ENCODE measurements at places on chromosomes 1 and 21.

DNA sequence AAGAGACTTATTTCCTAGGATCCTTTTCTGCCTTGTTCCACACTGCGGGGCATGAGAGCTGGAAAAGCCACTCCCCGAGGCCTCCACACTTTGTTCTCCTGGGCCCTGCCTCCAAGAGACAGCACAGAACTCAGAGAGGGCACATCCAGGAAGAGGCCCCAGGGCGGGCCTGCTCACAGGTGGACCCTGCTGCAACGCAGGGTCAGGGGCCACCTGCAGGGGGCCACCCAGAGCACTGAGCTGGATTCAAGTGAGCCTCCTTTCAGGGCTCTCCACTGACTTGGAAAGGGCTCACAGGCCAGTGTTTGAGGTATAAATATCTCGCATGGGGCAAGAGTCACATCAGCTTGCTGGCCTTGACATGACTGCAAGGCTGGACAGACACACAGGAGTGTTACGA lies 4.8 kb downstream of the RGS16 start:
- no peak for DNase-seq

- DNase-seq: no peak
Measured at GRCh38 chr1:62288662-62289061, 30.6 kb downstream of the KANK4 start.

- no peak for DNase-seq
Measured at GRCh38 chr1:63408331-63408730, 40.9 kb downstream of the ALG6 start.

- DNase-seq: no peak
Measured at GRCh38 chr1:178057912-178058534, 35.9 kb upstream of the RASAL2 start.

DNA sequence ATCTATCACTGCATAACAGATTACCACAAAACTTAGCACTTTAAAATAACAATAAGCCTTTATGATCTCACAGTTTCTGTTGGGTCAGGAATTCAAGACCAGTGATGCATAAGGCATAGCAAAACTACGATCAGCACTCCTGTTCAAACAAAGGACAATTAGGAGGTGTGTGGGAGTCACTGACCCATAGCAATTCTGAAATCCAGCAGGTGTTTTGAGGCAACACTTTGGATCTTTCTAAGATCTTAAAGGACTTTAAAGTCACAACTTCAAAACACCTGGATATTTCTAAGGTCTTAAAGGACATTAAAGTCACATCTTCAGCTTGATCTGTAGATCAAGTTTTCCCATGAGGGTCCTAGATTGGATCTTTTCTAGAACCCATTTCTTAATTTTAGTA lies 35.3 kb downstream of the AKT3 start:
- no peak for DNase-seq

DNA sequence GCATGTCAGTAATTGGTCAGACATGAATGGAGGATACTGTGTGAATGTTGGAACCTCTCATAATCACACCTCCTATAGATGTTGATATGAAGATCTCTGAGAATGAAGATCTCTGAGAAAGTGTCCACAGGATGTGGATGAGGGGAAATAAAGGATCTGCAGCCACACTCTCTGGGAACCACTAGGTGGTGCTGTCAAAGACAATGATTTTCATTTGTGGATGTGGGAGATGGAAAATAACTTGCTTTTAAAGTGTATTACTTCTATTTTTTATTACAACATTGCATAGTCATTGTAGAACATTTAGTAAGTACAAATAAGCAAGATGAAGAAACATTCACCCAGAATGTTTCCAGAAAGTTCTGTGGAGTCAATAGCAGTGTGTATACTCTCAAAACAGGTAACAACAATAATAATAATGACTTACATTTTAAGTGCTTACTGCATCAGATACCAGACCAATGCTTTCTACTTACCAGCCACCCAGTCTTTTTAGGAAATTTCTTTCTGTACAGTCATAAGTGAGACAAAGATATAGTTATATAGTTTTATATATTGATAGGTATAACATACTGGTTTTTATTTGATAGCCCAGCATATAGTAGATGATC lies 128.2 kb downstream of the ATG4C start:
- no peak for DNase-seq

DNA sequence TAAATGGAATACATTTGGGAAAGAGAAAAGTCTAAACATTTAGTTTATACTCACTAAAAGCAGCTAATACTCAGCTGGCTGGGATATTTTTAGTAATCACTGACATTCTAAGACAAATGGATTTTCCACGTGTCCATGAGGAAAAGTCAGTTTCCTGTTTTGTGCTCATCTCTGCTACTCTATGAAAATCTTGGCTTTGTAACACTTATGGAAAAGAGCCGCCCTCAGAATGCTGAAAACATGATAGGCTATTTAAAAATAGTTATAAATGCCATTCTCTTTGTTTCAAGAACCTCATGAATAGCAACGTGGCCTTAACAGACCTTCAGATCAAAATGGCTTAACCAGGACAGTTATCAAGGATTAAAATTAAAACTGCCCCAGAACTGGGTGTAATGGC lies 29.9 kb downstream of the MRAP start:
- DNase-seq: no peak

GRCh38 chr1:169844941-169845608 lies 48.6 kb downstream of the SCYL3 start:
- DNase-seq: no peak

- DNase-seq: no peak
Measured at GRCh38 chr1:175744833-175745232, 1.4 kb upstream of the TNR start.

GRCh38 chr1:224500796-224501195 lies 66.2 kb upstream of the WDR26 start:
- no peak for DNase-seq

DNA sequence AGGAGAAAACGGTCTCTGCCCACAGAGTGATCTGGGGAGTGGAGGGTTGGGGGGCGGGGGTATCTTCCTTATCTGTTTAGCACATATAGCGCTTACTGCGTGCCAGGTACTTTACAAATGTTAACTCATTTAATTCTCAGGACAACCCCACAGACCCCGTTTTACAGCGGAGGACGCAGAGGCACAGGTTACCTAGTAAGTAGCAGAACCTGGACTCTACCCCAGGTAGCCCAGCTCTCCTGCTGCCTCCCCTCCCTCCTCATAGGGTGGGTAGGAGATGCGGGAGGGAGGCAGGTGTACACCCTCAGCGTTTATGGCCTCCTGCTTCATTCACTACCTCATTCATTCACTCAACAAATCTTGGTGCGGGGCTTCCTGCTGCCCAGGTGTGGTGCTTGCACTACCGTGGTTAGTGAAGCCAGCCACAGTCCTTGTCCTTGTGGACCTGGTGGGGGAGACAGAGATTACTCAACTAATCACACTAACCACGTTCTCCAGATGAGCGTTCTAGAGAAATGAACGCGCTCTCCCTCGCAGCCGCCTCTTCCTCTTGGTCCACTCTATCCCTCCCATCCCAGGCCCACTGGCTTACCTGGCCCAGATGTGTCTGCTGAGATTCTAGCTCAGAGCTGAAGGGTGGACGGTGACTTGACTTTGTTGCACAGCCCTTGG lies 102.0 kb downstream of the IER5 start:
- DNase-seq: no peak

DNA sequence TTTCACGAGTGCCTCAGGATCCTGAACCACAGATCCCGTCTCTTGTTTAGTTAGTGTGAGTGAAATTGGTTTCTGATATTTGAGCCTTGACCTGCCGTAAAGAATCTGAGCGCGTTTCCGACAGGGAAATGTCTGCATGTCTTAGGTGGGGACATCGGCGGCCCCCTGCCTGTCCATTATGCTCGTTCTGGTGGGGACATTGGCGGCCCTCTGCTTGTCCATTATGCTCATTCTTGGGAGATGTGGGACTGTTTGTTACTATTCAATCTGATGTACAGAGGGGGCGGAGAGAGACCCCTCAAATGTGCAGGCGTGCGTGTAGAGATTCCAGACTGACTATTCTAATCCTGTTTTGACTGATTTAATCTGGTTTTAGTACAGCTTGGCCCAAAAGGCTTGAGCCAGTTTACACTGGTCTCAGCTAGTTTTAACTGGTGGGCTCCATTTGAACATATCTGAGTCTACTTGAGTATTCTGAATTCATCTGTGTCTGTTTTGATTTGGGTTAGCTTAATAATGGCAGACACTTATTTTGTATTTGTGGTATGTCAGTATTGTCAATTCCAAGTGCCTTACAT lies 6.6 kb upstream of the TINAGL1 start:
- no peak for DNase-seq

DNA sequence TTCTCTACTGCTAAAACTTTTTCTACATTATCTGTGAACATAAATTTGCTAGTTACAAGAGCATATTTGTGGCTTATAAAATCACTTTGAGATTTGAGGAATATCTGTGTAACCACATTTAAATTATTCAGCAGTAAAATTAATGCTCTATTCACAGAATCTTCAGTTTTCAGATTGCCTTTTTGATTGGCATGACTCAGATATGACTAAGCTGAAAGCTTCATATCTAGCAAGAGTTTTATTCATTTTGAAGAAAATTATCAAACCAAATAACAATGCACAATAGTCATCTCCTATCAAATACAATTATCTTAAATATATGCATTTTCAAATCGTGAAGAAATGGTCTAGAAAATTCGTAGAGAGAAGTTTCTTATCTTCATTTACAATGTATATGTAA lies 1498.2 kb upstream of the B3GALT2 start:
- no peak for DNase-seq

- DNase-seq: no peak
Measured at GRCh38 chr1:39671433-39671792, 494 bp downstream of the NT5C1A start.

- no peak for DNase-seq
Measured at GRCh38 chr1:3162322-3162882, 93.4 kb downstream of the PRDM16 start.

DNA sequence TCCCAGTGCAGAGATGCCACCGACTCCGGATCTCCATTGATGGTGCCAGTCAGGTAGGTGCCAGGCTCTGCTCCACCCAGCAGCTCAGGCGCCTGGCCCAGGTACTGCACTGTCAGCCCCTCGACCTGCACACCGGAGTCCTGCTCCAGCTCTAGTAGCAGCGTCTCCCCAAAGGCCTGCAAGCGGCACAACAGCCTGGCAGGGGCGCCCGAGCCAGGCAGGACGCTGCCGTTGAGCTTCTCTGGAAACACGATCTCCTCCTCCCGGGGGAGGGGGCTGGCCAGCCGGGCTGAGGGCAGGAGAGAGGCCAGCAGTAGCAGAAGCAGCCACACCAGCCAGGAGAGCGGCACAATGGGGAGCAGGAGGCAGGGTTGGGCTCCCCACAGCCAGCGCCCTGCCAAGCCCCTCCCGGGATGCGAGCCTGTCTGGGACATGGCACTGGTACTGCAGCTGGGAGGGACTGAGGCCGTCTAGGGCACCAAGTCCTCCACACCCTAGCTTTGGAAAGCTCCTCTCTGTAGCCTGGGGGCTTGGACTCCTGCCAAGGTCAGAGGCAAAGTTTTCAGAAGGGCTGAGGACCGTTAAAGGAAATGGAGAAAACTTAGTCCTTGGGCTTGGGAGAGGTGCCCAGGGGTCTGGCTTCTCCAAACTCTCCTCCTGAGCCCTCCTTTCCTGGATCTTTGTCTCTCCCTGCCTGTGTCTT lies 509 bp downstream of the ADAMTS4 start:
- DNase-seq: no peak

GRCh38 chr21:37675202-37675801 lies 241.0 kb downstream of the KCNJ6 start:
- DNase-seq: peak; percentile 5

DNA sequence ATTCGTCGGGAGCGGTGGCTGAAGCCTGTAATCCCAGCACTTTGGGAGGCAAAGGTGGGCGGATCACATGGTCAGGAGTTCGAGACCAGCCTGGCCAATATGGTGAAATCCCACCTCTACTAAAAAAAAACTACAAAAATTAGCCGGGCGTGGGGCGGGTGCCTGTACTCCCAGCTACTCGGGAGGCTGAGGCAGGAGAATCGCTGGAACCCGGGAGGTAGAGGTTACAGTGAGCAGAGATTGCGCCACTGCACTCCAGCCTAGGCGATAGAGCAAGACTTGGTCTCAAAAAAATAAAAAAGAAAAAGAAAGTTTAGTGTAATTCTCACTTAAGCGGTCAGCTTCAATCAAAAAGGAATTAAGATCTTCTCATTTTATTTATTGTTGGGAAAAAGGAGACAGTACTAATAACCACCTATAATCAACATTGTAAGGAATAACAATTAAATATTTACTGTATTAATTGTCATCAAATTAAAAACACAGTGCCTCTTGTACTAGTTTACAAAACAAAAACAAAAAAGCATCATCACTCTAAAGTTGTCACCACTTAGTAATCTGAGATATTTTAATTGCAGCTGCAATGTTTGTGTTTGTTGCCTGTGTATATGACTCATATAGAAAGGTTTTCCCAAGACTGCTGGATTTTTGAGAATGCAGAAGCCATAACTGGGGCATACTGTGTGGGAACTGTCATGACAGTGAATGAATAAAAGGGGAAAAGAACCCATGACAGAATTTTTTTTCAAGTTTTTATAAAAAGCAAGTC lies 3.7 kb downstream of the FBXO42 start:
- DNase-seq: no peak

GRCh38 chr1:93756657-93757056 lies 75.0 kb upstream of the BCAR3 start:
- no peak for DNase-seq

- peak; percentile 97 for DNase-seq
Measured at GRCh38 chr1:147599362-147600118, 58.2 kb downstream of the BCL9 start.

- no peak for DNase-seq
Measured at GRCh38 chr1:44631333-44631646, 43.0 kb downstream of the TMEM53 start.

GRCh38 chr1:223755432-223755792 lies 43.1 kb downstream of the CAPN2 start:
- no peak for DNase-seq

DNA sequence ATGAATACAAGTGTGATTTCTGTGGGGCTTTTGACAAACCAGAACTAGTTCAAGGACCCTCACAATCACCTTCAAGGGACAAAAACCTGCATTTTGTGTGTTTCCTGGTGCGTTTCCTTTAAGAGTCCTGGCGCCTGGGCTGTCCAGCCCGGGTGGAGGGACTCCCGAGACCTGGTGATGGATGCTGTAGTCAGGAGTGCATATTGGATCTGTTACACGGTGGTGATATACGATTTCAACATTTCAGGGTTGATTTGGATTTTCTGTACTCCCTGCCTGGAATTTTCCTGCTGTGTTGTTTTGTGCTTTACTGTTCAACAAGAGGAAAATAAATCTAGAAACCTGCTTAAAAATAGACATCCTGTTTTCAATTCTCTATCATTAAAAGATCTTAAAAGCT lies 162.0 kb downstream of the KIF26B start:
- no peak for DNase-seq

DNA sequence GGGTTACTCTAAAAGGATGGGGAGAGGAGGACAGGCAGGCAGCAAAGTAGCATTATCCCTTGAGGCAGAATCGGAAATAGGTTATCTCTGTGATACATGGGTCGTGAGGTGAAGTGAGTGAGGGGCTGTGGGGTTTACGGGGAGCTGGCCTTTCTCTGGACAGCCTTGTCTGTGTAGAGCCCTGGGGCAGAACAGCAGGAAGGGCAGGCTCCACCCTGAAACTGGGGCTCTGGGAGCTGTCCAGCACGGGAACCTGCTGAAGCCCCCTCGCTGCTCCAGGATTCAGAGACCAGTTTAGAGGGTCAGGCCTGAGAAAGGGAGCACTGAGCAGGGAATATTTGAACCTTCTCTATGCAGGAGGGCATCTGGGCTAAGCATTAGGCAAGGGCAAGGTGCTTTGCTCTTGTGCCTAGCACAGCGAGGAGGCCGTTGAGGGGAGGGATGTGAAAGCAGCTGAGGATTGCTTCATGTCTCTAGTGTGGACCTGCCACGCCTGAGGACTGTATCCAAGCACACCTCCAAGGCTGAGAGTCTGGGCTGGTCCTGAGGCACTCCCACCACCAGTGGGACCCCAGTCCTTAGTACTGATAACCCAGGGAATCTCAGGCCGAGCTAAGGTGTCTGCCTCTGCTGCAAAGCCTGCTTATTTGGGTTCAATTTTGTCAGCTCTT lies 55.8 kb downstream of the NAV1 start:
- no peak for DNase-seq
